ENCODE measurements at places on chromosomes 1 and 21.

DNA sequence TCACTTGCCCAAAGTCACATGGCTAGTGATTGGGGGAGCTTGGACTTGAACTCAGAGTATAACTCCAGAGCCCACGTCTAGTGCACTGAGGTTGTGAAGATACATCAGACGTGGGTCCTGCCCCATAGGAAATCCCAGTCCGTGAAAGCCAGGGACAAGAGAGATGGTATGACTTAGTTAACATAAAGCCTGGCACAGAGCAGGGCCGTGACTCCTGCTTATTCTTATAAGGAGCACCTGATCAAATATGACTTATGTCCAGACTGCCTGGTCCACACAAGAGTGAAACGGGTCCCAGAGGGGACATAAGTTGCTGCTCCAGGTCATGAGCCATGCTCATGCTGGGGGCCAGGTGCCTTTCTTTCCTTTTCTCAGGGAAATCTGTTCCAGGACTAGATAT lies 166.3 kb upstream of the USP24 start:
- H3K27me3 ChIP-seq, result no peaks in the 10 kb centered on the region
- no peak overlapping the region for H3K27ac ChIP-seq
- no peak for DNase-seq
- no peak overlapping the region for H3K4me3 ChIP-seq
- no peaks in the 10 kb centered on the region for H3K4me1 ChIP-seq

- peak within 1 kb of the TSS; percentile 77 for H3K4me3 ChIP-seq
- no peaks in the 10 kb centered on the region for H3K36me3 ChIP-seq
- H3K27me3 ChIP-seq, result no peaks in the 10 kb centered on the region
- H3K4me1 ChIP-seq, result no peaks in the 10 kb centered on the region
- peak; percentile 90 for DNase-seq
Measured at GRCh38 chr1:156591432-156592157, at the start of gene NAXE. Gene NAXE, plus strand, starts transcription at chr1:156591776. Its CDS starts 29 bp downstream, at chr1:156591805.

- no peaks in the 10 kb centered on the region for H3K4me1 ChIP-seq
- no peaks in the 10 kb centered on the region for H3K36me3 ChIP-seq
- no peak overlapping the region for H3K4me3 ChIP-seq
- DNase-seq, result peak; percentile 71
Measured at GRCh38 chr1:205582471-205583291, 49.1 kb downstream of the ELK4 start.

DNA sequence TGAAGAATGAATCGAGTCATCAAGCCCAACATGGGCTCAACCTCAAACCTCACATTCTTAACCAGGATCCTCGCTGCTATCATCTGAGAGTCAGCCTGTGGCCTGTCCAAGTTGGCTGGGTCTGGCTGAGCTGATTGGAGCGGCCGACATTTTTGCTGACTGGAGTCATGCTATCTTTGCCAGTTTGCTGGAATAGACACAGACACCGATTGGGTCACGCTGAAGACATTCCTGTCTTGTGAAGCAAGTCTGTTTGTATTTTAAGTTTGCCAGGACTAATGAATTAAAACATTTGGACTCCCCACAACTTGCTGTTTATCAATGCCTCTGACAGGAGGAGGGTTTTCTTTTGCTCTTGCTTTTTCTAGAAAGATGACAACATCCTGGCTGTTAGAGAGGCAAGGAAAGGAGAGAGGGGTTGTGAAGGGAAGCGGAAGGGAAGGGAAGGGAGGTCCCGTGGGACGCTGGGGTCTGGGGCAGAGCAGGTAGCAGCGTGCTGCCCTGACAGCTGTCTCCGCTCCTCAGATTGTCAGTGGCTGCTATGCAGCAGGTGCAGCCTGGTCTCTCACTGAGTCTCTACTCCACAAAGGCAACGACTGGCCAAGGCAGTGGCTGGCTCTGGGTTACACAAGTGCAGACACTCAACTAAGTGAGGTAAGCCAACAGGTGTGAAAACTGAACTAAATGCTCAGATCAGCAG lies at the start of gene MAP3K7CL:
Gene MAP3K7CL (plus strand): TSS at position 375 of the 700 bp plus-strand sequence. CDS start 2,701 bp downstream, outside the sequence.
- peak; percentile 84 for DNase-seq
- no peak within 1 kb of the TSS for H3K4me3 ChIP-seq
- H3K36me3 ChIP-seq, result no peaks in the 10 kb centered on the region
- peak within 1 kb of the TSS; percentile 94 for H3K27ac ChIP-seq

DNA sequence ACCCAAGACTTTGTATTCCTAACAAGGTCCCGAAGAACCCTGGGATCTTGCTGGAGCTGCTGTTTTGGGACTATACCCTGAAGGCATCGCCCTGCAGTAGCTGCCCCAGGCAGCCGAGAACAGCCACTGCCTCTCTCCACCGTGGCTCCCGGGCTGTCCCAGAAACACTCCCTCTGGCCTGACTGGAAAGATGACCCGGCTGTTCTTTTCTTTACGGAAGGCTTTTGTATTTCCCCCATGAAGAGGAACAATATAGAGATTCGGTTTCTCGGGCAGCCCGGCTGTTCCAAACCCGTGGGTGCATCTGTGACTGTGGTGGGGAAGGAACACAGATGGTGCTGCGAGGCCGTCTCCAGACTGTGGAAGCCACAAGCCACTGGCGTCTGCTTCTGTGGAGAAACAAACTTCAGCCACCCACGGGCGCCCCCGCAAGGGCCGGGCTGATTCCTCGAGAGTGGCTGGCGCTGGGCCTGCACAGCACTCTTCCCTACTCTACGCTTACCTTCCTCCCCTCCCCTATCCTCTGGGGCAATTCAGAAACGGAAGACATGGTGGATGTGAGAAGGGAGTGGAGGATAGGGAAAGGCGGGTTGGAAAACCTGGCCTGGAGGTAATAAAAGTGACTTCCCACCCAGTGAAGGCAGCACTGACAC lies 33.7 kb upstream of the VASH2 start:
- no peaks in the 10 kb centered on the region for H3K4me1 ChIP-seq
- H3K36me3 ChIP-seq, result no peaks in the 10 kb centered on the region
- no peak overlapping the region for H3K27ac ChIP-seq
- no peak overlapping the region for H3K4me3 ChIP-seq
- peak; percentile 78 for DNase-seq

DNA sequence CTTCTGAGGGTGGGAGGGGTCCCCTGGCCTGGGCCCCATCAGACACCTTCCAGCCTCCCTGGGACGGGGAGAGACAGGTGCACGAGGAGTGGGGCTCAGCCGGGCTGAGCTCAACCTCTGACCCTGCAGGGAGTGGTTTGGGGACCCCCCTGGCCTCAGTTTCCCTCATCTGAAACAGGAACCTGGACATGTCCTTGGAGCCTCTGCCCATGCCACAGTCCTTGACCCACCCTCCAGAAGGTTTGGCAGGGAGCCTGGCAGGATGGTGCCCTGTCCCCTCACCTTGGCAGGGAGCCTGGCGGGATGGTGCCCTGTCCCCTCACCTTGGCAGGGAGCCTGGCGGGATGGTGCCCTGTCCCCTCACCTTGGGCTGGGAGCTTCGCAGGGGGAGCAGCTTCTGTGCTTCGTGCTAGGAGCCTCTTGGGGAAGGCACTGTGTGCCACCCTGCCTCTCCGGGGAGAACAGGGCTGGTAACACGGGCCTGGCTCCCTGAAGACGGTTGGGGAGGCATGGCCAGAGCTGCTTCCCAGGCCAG lies 58.3 kb downstream of the SLX9 start:
- H3K4me1 ChIP-seq, result no peaks in the 10 kb centered on the region
- peak; percentile 46 for DNase-seq
- no peak overlapping the region for H3K4me3 ChIP-seq
- H3K27me3 ChIP-seq, result no peaks in the 10 kb centered on the region
- H3K36me3 ChIP-seq, result no peaks in the 10 kb centered on the region
- H3K27ac ChIP-seq, result no peak overlapping the region

- H3K27me3 ChIP-seq, result no peaks in the 10 kb centered on the region
- no peak overlapping the region for H3K27ac ChIP-seq
- no peaks in the 10 kb centered on the region for H3K36me3 ChIP-seq
- no peak for DNase-seq
- H3K4me3 ChIP-seq, result no peak overlapping the region
- no peaks in the 10 kb centered on the region for H3K4me1 ChIP-seq
Measured at GRCh38 chr1:94599095-94599813, 57.7 kb upstream of the F3 start.

DNA sequence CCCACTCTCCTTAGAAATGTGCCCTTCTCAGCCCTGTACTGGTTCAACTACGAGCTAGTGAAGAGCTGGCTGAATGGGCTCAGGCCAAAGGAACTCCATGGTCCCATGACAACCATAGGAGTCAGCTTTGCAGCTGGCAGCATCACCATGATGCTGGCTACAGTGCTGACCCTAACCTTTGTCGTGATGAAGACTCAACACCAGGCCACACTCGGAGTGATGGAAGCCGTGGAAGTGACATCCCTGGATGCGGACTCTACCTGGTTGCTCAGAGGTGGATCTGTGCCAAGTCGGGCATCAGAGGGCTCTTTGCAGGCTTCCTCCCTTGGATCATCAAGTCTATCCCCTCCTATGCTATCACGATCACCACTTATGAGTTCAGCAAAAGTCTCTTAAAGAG lies 11.6 kb downstream of the KDM5B start:
- H3K4me3 ChIP-seq, result no peak overlapping the region
- no peaks in the 10 kb centered on the region for H3K36me3 ChIP-seq
- H3K27ac ChIP-seq, result no peak overlapping the region
- no peak for DNase-seq
- H3K4me1 ChIP-seq, result no peaks in the 10 kb centered on the region

DNA sequence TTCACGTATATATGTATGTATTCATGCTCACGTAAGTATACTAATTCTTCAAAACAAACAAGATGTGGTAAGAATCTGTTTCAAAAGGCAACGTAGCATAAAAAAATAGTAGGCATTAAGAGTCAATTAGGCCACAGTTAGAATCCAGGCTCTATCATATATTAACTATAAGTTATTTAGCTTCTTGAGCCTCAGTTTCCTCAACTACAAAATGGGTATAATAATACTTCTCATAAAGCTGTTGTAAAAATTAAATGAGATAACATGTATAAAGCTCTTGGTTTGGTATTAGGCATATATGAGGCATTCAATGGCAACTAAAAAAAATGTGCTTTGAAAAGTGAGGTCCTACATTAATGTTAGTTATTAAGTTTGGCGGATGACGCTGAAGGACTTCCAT lies 9.2 kb downstream of the B3GALNT2 start:
- peaks cover 3% of the 10 kb centered on the region for H3K4me1 ChIP-seq
- no peak overlapping the region for H3K27ac ChIP-seq
- no peaks in the 10 kb centered on the region for H3K27me3 ChIP-seq
- peaks cover 4% of the 10 kb centered on the region for H3K36me3 ChIP-seq
- no peak for DNase-seq
- no peak overlapping the region for H3K4me3 ChIP-seq

- no peaks in the 10 kb centered on the region for H3K36me3 ChIP-seq
- no peaks in the 10 kb centered on the region for H3K27me3 ChIP-seq
- no peak overlapping the region for H3K27ac ChIP-seq
- H3K4me1 ChIP-seq, result no peaks in the 10 kb centered on the region
- H3K4me3 ChIP-seq, result no peak overlapping the region
Measured at GRCh38 chr21:34197561-34197960, 124.2 kb downstream of the MRPS6 start.

GRCh38 chr1:11056504-11056903 lies 3.3 kb downstream of the SRM start:
- H3K27me3 ChIP-seq, result no peaks in the 10 kb centered on the region
- no peak overlapping the region for H3K4me3 ChIP-seq
- peak; percentile 36 for DNase-seq

- H3K27ac ChIP-seq, result no peak overlapping the region
- no peak for DNase-seq
- H3K4me1 ChIP-seq, result no peaks in the 10 kb centered on the region
- no peak overlapping the region for H3K4me3 ChIP-seq
- H3K36me3 ChIP-seq, result no peaks in the 10 kb centered on the region
Measured at GRCh38 chr1:9311029-9311428, 18.3 kb downstream of the SPSB1 start.

GRCh38 chr1:36492491-36492890 lies 9.8 kb upstream of the CSF3R start:
- no peaks in the 10 kb centered on the region for H3K36me3 ChIP-seq
- H3K27ac ChIP-seq, result no peak overlapping the region
- H3K27me3 ChIP-seq, result no peaks in the 10 kb centered on the region
- DNase-seq, result no peak
- H3K4me3 ChIP-seq, result no peak overlapping the region

DNA sequence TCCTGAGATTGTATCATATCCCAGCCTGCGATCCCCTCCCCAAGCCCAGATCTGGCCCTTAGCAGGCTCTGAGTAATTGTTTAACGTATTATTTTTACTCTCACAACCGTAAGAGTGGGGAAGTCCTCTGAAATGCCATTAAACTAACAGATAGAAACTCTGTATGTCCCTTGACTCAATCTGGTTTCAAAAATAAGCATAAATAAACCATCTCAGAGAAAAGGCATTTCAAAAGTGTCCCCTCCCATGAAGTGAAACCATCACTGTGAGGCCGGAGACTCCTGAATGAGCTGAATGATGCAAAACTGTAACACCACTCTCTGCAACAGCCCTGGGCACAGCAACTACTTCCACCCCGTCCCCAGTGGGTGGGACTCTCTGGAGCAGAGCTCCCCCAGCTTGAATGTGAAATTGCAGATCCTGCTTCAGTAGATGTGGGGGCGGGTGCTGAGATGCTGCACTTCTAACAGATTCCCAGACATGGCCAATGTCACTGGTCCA lies 104.1 kb downstream of the SYF2 start:
- no peaks in the 10 kb centered on the region for H3K27me3 ChIP-seq
- no peaks in the 10 kb centered on the region for H3K4me1 ChIP-seq
- no peak for DNase-seq
- no peak overlapping the region for H3K4me3 ChIP-seq
- H3K36me3 ChIP-seq, result no peaks in the 10 kb centered on the region

DNA sequence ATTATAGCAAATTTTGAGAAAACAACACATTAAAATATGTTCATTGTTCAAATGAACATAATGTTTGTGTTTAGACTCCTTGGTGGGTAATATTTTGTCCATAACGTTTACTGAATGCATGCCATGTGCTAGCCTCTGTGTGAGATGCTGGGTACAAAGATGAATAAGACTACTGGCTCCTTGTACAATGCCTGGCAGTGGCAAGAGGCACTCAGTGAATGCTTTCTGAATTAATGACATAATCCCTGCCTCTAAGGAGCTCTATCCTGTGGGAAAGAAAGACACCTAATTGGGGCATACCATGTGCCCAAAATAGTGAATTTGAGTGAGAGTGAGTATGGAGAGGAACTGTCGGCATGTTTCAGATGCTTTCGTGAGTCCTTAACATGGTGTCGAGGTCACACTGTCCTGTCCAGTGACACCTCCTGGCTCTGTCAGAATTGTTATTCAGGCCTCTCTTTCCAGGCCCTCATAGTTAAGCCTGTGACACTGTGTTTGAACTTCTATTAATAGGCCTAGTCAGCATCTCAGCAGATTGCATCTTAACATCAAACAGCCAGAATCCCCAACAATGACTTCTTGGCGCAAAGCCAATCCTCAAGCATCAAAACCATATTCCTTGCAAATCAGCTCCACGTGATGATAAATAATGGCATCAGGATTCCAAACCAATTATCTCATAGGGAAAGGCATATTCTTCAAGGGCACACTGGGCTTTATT lies 32.8 kb upstream of the S1PR1 start:
- H3K4me1 ChIP-seq, result no peaks in the 10 kb centered on the region
- H3K27me3 ChIP-seq, result no peaks in the 10 kb centered on the region
- no peak overlapping the region for H3K27ac ChIP-seq

DNA sequence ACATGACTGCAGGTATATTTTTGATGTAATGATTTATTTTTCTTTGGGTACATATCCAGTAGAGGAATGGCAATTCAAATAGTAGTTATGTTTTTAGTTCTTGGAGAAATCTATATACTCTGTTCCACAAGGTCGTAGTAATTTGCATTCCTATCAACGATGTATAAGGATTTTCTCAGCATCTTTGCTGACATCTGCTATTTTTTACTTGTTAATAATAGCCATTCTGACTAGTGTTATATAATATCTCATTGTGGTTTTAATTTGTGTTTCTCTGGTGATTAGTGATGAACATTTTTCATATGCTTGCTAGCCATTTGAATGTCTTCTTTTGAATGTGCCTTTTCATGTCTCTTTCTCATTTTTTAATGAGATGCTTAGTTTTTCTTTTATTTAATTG lies 292.1 kb upstream of the RGS18 start:
- H3K27me3 ChIP-seq, result no peaks in the 10 kb centered on the region
- DNase-seq, result no peak
- no peak overlapping the region for H3K4me3 ChIP-seq
